ENCODE measurements at places on chromosomes 3 and 15. TPM values are rescaled to one million over a fixed set of nuclear protein-coding genes. Genes with fewer than 3 reads are reported as not detected.

Gene PPP1R14D
- polyA plus RNA-seq: 0.56 TPM

Gene WNT5A
- polyA plus RNA-seq: not detected

Gene ANKUB1
- not detected for polyA plus RNA-seq

Gene ZMYND10
- not detected for polyA plus RNA-seq

Gene DPH3
- 22.7 TPM for polyA plus RNA-seq

Gene CHRNA3
- polyA plus RNA-seq: not detected

Gene CPNE4
- polyA plus RNA-seq: not detected

Gene PRRT3
- polyA plus RNA-seq: 2.0 TPM

Gene GUCA1C
- not detected for polyA plus RNA-seq

Gene SLC6A1
- not detected for polyA plus RNA-seq

Gene ZNF660
- polyA plus RNA-seq: not detected

Gene SH3GL3
- polyA plus RNA-seq: not detected

Gene KCNMB3
- 3.4 TPM for polyA plus RNA-seq

Gene SEMA7A
- polyA plus RNA-seq: 5.0 TPM

Gene LMLN
- 1.3 TPM for polyA plus RNA-seq

Gene PCYT1A
- polyA plus RNA-seq: 22.2 TPM

Gene TGFBR2
- polyA plus RNA-seq: 76.8 TPM

Gene TEX9
- polyA plus RNA-seq: 31.2 TPM

Gene SLC49A4
- 1.6 TPM for polyA plus RNA-seq

Gene SLC51B
- not detected for polyA plus RNA-seq

Gene IL20RB
- not detected for polyA plus RNA-seq

Gene GBE1
- 8.7 TPM for polyA plus RNA-seq

Gene SEMA3F
- not detected for polyA plus RNA-seq

Gene FANCD2
- polyA plus RNA-seq: 15.2 TPM

Gene ALDH1A3
- not detected for polyA plus RNA-seq

Gene ASB7
- polyA plus RNA-seq: 11.1 TPM

Gene CCDC54
- not detected for polyA plus RNA-seq

Gene ASB14
- polyA plus RNA-seq: 0.53 TPM

Gene GAP43
- polyA plus RNA-seq: not detected

Gene SUCNR1
- not detected for polyA plus RNA-seq
